ENCODE measurements at places on chromosomes 5 and 9.

- DNase-seq = no peak
Measured at GRCh38 chr9:137390553-137391410, 32.2 kb downstream of the EXD3 start.

DNA sequence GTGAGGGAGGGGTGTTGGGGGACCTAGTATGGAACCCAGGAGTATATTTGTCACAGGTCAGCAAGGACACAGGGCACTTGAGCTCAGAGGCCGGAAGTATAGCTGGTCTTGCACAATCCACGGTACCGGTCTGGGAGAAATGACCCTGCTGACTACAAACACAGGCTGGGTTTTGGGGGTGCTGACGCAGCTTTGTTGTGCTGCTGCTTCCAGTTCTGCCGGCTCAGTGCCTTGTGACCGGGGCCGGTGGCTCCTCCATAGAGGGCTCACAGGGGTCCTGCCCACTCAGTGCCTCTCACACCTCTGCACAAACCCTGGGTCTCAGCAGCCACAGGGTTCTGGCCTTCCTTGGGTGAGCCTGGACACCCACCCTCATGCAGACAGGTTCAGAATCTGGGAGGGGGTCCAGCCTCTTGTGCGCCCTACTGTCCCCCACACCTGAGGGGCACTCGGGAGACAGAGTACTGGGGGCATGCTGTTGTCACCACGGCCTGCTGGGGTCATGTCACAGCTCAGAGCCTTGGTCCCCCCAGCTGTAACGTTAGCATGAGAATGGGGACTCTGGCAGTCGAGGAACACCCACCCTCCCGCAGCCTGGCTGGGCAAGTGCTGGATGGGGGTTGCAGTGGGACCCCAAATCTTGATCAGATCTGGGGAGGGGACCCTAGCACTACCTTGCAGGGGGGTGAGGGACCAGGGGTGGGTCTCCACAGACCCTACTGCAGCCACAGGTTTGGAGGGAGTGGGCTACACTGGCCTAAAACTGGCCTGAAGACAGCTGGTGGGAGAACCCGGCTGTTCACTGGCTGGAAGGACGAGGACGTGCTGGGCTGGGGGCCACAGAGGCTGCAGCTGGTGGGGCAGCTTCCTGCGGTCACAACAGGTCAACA lies 17.7 kb downstream of the NINJ1 start:
- peak; percentile 97 for DNase-seq

- DNase-seq = no peak
Measured at GRCh38 chr5:87154191-87154590, 113.5 kb upstream of the RASA1 start.

DNA sequence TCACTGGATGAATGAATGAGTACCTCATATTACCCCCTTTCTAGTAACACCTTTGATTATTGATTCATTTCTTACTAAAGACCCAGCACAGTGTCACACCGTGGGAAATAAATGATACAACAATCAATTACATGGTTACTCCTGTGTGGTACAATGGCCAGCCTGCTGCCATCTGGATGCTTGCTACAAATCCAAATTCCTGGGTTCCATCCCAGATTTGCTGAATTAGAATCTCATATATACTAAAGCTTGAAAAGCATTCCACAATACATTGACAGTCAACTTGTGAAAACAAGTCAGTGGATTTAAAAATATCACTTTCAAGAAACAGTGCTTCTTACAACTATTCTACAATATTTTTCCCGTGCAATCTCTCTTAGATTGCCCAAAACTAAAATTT lies 989.3 kb downstream of the PTPRD start:
- DNase-seq = no peak

DNA sequence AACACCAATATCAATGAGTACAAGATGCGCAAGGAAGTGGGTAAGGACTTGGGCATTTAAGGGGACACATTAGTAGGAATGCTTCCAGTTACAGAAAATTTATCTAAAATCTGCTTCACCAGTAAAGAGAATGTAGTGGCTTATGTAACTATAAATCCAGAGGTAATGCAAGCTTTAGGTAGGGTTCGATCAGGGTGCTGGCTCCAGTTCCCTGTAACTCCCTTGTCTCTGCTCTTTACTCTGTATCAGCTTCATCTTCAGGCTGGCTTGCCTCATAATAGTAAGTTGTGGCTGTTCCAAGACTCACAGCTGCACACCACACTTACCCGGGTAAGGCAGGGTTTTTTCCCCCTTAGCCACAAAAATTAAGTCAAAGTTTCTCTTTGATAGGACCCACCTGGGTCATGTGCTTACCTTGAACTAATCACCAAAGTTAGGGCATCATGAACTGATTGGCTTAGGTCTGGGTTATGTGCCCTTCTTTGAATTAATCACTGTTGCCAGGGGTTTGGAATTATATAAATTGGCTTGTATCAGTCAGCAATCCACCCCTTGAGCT lies 35.5 kb downstream of the ARHGEF37 start:
- no peak for DNase-seq

- no peak for DNase-seq
Measured at GRCh38 chr5:122367456-122367855, 55.4 kb downstream of the SNCAIP start.

DNA sequence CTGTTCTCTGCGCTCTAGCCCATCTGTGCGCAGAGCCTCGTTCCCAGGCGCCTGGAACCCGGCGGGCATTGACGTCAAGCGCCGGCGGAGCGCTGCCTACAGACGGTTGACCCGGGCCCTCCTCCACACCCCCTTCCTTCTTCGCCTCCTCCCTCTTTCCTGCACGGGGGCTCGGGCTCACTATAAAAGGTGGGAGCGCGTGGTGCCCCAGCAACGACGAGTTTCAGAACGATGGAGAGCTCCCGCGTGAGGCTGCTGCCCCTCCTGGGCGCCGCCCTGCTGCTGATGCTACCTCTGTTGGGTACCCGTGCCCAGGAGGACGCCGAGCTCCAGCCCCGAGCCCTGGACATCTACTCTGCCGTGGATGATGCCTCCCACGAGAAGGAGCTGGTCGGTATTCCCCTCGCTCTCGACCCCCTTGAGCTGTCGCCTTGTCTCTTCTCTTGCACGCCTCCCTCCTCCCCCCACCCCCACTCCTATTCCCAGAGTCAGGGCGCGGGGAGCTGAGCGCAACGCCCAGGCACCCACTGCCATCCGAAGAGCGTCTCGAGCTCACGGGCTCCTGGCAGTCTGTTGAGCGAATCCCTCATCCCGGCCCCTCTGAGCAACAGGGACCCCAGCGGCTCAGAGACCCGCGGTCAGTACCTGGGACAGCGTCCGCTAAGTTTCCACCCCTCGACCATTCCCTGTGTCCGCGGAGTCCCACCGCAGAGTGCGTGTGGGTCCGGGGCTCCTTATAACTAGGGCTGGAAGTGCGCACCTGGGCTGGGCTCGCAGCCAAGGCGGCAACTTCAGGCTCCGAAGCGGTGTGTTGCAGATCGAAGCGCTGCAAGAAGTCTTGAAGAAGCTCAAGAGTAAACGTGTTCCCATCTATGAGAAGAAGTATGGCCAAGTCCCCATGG lies at the start of gene CARTPT:
Gene CARTPT, plus strand, starts transcription at position 213 of the 902 bp plus-strand sequence. Its CDS starts 19 bp downstream, at position 232.
- DNase-seq = no peak

DNA sequence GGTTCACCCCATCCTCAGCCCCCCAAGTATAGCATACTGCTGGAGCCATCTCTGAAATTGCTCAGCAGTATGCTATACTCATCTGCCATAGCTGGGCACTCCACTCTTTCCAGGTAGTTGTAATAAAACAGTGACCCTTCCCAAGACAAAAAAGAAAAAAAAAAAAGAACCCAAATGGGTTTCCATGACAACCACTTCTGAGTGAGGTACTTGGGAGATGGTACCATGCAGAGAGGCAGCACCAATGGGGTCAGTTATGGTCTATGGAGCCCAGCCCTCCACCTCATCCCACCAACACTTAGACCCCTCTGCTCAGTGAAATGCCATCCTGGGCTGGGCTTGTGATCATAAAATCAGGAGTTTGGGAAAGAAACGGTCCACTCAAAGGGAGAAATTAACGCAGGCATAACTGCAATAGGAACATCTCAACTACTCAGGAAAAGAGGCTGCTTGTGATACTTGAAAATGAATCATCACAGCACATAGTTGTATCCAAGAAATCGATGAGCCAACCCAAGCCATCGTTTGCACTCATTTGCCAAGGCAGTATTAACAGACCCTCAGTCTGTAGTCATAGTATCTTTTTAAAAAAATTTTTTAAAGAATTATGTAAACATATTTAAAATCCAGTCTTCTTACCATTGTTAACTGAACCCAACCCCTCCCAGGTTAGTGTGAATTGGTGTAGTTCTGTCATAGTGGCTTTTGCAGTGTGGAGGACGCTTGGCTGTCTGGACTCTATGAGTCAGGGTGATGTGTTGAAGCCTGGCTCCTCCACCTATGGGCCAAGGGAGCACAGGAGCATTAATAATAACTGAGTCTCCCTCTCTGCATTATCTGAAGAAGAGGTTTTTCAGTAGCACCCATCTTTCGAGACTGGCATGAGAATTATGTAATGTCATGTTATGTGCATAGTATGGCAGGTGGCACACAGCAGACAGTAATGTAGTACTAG lies 402.7 kb downstream of the SPOCK1 start:
- DNase-seq = no peak

Measured in suppressor macrophage (primary cell).